Large intestine (tissue), 12 donors: ENCODE measurements at places on chromosomes 3 and 15.

- no peak for DNase-seq
Measured at GRCh38 chr15:98935736-98936135, 71.9 kb downstream of the PGPEP1L start.

DNA sequence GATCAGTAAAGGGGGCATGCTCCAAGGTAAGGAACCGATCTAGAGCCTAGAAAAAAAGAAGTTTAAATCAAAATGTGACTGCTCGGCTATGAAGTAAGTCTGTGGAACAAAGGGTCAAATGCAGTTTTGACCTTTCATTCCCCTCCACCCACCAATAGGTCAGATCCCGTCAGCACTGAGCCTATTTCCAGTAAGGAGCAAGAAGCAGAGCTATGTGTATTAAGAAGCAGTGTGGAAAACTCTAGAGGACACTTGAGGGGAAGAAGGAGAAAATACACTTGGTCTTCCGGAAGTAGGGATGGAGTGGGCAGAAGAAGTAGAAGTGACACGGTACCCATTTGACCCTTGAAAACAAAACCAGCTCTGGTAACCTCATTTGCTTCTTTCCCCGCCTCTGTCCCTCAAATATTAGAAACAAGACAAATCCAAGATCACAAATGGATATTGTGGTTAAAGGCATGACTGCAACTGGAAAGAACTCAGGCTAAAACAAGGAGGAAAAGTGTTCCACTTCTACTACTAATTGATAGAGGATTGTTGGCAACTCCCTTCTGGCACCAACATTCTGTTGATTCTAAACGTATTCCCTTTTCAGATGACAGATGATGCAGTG, 888.3 kb upstream of the NR2F2 start:
- DNase-seq: no peak

- DNase-seq: no peak
Measured at GRCh38 chr15:50138391-50138790, 19.4 kb upstream of the ATP8B4 start.

- no peak for DNase-seq
Measured at GRCh38 chr15:88990185-88990679, 77.1 kb upstream of the MFGE8 start.

DNA sequence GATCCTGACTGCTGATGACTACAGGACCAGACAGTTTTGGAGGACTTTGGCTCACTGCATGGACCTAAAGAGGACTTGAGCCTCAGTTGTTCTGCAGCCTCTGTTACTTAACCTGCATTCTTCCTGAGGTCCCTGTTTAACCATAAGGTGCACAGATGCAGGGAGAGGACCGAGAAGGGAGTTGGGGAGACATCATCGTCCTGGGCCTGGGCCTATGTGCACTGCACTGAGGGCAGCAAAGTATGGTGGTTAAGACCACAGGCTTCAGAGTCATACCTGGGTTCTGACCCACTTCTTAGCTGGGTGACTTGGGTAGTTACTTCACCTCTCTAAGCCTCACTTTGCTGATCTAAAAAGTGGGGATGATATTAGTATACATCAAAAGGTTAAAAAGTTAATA, 21.9 kb downstream of the KY start:
- no peak for DNase-seq
